HT1080 (cell line): ENCODE measurements at places on chromosomes 7 and 10. TPM values are rescaled to one million over a fixed set of nuclear protein-coding genes. Genes with fewer than 3 reads are reported as not detected.

GLI3 gene
- total RNA-seq: 4.2 and 5.9 TPM in 2 replicates

AEBP1 gene
- total RNA-seq: not detected in 2 replicates

SLC13A4 gene
- not detected in 2 replicates for total RNA-seq

TMEM273 gene
- not detected in 2 replicates for total RNA-seq

CNNM2 gene
- total RNA-seq: 3.6 and 4.7 TPM in 2 replicates

STEAP4 gene
- total RNA-seq: not detected in 2 replicates

BTBD16 gene
- total RNA-seq: not detected in 2 replicates

PRTFDC1 gene
- total RNA-seq: 0.30 TPM in 1 of 2 replicates, not detected in the other

UPK3B gene
- 1.0 TPM in 1 of 2 replicates, not detected in the other for total RNA-seq

TMEM196 gene
- not detected in 2 replicates for total RNA-seq

DNA sequence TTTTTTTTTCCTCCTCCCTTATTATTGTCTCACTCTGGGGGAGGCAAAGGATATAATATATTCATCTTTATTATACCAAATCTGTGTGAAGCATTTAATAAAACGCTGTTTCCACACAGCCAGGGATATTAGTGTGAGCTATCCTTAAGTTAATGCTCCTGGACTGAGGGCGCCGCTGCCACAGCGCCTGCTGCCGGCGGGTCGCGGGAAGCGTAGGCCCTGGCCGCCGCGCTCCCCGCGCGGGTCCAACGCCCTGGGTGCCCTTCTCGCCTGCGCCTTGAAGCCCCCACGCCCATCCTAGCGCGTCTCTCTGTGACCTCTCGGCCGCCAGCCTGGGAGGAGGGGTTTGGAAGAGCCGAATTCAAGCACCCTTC, 9.5 kb upstream of the LBX1 start:
- DNase-seq: no peak

GRCh38 chr7:94298943-94299342, 95.8 kb upstream of the COL1A2 start:
- no peak for DNase-seq

DNA sequence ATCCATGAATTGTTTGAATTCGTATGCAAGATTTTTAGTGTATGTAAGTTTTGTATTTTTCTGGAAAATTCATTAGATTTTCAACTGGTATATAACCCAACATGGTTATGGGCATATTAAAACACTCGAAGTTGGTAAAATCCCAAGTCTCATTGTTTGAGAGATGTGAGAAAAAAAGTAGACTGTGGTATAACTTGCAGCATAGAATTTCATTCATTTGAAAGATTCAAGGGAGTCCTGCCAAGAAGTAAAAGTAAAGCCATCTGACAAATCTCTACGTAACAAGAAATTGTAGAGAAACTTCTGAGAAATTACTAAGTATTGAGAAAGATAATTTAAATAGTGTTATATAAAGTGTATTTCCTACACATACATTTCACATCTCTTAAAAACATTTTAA, 40.2 kb downstream of the SEMA3E start:
- no peak for DNase-seq

- DNase-seq: no peak
These were observed 67.1 kb upstream of the MAGI2 start for GRCh38 chr7:79520543-79520942.

- DNase-seq: no peak
These were observed 18.8 kb upstream of the INPP5A start for GRCh38 chr10:132518572-132519381.

DNA sequence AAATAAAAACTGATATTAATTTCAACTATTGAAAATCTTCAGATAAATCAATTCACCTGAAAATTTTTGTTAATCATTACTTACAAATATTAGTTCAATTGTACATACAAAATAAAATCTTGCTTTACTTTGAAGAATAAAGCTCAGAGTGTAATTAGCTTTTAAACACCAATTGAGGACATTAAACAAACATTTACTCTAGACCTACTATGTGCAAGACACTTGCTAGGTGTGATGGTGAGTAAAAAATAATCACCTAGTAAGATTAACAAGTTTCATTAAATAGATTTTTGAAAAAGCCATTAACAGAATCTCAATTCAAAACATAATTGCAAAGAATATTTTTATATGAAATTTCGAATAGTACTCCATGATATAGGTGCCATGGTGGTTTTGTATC, 3.9 kb upstream of the MLLT10 start:
- no peak for DNase-seq

GRCh38 chr7:108127461-108127860, 2.7 kb downstream of the LAMB4 start:
- DNase-seq: no peak

DNA sequence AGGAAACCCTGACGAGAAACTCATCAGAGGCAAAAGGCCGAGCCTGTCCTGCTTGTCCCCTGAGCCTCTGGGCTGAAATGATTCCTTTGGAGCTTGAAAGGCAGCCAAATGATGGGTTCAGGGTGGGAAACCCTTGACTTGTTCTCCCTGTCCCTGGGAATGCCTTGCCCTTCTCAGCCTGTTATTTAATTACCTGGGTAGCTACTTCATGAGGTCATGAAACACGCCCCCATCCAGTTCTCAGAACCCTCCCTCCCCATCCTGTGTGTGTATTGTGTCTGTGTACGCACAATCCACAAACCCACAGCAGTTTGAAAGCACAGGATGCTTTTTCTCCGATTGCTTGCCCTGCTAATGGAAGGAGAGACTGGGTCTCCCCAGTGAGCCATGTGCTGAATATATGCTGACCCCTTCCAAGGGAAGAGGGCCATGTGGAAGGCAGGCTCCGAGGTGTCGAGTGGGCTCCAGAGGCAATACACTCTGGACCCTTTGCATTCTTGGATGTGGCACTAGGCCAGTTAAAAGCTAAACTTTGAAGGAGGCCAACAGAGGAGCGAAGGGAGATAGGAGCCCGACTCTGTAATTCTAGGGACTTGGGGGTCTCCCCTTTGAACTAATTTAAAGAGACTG, 10.6 kb downstream of the DUSP5 start:
- DNase-seq: no peak

GRCh38 chr10:103238506-103239252, 7.0 kb upstream of the RPEL1 start:
- no peak for DNase-seq

DNA sequence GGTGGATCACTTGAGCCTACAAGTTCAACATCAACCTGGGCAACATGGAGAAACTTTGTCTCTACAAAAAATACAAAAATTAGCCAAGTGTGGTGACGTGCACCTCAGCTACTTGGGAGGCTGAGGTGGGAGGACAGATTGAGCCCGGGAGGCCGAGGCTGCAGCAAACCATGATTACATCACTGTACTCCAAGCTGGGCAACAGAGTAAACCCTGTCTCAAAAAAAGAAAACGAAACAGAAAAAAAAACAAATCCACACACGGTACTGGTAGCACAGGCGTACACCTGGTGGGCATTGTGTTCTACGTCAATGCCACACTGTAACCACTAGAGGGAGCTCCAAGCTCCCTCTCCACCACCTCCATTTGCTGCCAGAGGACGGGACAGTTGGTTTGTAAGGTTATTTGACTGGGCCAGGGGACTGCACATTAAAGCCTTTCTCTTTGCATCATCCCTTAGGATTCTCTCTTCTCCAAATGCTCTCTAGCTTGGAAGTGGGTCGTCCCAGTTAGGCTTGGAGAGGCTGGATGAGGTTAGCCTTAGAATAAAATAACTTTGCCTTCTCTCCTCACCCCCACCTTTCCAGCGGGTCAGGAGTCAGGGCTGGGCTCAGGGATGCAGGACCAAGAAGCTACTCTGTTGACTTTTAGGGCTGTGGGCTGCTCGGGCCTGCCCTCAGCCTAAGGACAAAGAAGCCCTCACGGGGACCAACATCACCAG, 130.8 kb downstream of the SORBS1 start:
- DNase-seq: peak; percentile 65

GRCh38 chr10:70807556-70807955, 8.2 kb upstream of the SGPL1 start:
- no peak for DNase-seq

DNA sequence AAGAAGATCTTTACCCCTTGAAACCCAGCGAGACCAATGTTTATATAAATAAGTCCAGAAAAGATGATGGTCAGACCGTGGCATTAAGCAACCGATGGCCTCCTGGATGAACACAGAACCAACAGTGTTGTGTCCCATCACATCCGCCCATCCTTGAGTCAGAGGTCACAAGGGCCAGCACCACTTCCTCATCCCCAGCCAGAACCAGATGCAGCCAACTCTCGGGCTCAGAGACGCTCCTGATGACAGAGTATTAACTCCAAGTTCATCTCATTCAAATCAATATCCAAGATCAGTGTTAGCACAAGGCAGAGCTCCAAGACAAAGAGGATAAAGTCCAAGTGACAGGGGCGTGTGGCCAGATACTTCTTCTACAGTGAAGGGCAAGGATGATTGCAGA, 63.5 kb downstream of the FAM53B start:
- peak; percentile 34 for DNase-seq

DNA sequence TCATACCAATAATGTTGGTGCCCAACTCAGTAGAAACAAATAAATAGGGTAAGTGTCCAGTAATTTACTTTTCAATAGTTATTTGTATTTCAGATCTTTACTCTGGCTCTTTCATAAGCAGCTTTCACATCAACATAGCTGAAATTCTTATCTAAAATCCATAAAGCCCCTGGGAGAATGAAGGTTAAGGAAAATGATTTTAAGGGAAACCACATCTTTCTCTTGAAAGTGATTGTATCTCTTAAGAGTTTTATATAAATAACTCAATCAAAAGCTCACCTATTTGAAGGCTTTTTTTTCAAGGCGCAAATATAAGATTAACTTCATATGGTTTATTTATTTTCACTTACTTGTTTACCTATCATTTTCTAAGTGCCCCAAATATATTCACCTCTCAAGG, 324.4 kb downstream of the HGF start:
- DNase-seq: no peak

DNA sequence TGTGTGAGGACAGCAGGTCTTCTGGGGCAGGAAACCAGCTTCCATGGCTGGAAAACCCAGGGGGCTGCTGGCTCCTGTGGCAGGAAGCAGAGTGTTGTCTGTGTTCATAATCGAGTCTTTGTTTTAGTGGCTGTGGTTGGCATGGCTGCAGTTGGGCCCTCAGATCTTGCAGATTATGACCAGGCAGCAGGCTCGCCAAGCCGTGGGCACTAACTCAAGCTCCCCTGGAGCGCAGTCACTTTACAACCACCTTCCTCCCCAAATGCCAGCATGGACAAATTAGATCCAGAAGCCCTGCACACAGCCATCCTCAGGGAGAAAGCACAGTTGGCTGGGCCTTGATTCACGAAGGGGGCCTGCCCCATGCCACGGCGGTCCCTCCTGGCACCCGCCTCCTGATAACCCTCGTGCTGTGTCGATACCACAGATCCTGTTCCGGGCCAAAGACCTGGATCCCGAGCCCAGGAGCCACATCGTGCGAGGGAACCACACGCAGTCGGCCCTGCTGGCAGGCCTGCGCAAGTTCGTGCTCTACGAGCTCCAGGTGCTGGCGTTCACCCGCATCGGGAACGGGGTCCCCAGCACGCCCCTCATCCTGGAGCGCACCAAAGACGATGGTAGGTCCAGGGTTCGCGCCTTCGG, 552.5 kb upstream of the FOXK1 start:
- DNase-seq: peak; percentile 65

GRCh38 chr7:99379043-99379577, 4.6 kb downstream of the ARPC1B start:
- DNase-seq: peak; percentile 87

- DNase-seq: no peak
These were observed 10.8 kb downstream of the SLF2 start for GRCh38 chr10:100923580-100923979.

DNA sequence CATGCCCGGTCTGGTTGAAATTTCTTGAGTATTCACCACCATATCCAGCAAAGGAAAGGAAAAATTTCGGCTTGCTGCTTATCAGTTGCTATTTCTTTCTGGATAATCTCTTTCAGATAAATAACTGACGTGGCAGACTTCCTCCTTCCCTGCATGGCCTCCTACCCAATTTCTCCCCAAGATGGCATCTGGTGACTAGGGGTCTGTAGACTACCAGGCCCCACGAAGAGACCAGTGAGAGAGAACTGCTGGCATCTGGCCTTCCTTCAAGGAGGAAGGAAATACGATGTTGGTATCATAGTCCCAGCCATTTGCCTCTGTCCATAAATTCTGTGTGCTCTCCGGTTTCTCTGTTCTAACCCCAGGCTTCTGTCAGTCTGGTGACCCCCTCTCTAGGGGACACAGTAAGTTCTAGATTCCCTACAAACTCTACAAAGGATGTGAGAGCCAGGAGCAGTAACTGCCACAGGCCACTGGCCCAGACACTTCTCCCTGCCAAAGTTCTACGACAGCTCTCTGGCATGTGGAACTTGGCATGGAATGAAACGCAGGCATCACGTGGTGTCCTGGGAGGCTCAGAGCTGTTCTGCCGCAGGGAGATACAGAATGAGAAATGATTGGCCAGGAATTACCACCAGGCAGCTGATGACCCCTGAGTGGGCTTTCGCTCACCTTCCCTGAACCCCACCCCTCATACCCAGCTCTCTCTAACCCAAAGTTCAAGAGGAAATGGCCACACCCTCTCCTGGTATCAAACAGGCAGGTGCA, 30.0 kb upstream of the MSRB2 start:
- DNase-seq: peak; percentile 26

DNA sequence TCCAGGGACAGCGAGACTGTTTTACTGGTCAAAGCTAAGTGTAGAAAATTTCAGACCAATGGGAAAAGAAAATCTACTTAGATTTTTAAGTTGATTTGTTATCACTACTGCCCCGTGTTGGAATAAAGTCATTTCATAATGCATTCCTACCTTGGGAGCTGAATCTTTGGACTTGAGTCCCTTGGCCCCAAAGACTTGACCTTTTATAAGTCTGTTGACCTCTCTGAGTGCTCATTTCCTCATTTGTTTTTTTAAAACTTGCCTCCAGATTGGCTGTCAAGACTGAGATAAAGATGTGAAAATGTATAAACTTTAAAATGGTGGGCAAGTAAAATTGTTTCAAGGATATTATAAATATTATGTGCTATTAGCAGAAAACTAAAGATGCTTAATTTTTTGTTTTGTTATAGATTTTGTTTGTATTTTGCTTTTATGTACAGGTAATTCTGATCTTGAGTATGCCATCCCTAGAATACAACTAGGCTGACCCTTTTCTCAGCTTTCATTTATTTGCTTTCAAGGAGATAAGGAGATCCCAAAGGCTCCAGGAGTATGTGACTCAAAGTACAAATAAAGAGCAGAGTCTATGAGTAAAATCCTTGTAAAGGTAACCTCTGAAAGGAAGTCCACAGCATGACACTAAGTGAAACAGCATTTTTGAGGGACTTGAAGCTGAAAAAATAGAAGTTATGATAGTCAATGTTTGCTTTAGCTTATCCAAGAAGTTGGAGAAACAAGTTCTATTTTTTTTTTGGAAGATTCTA, 54.6 kb downstream of the TMEM26 start:
- DNase-seq: peak; percentile 17
